Bronchial epithelial cell (primary cell): ENCODE measurements at places on chromosomes 16 and 17. TPM values are rescaled to one million over a fixed set of nuclear protein-coding genes. Genes with fewer than 3 reads are reported as not detected.

The SHISA6 gene
- not detected in 2 replicates for total RNA-seq

The NMT1 gene
- total RNA-seq, result 48.1 and 54.2 TPM in 2 replicates

The GNAO1 gene
- under 0.01 TPM in 1 of 2 replicates, not detected in the other for total RNA-seq

The NPIPA8 gene
- total RNA-seq, result not detected in 2 replicates

The GCGR gene
- total RNA-seq, result not detected in 2 replicates

The MIEF2 gene
- total RNA-seq, result 21.1 and 23.0 TPM in 2 replicates

The NPIPB9 gene
- 0.77 and 1.6 TPM in 2 replicates for total RNA-seq

The GAST gene
- total RNA-seq, result 0.90 TPM in 1 of 2 replicates, not detected in the other

The SLC13A2 gene
- not detected in 2 replicates for total RNA-seq
